ENCODE measurements at places on chromosomes 12 and 14. TPM values are rescaled to one million over a fixed set of nuclear protein-coding genes. Genes with fewer than 3 reads are reported as not detected.

FGF23 gene
- total RNA-seq: 0.25 TPM

HOXC9 gene
- total RNA-seq: 6.3 TPM

DYNLL1 gene
- total RNA-seq: 375 TPM

KHNYN gene
- total RNA-seq: 52.3 TPM

TPPP2 gene
- total RNA-seq: not detected

NRXN3 gene
- 2.5 TPM for total RNA-seq

NOVA1 gene
- total RNA-seq: 62.2 TPM

VRK1 gene
- 59.8 TPM for total RNA-seq

INSM2 gene
- total RNA-seq: 0.09 TPM

HOXC4 gene
- 5.6 TPM for total RNA-seq

INHBE gene
- 0.36 TPM for total RNA-seq

NGB gene
- total RNA-seq: not detected

SELPLG gene
- total RNA-seq: 0.51 TPM

YLPM1 gene
- total RNA-seq: 115 TPM

CYP46A1 gene
- 3.0 TPM for total RNA-seq

TMEM179 gene
- total RNA-seq: 19.4 TPM

CCDC196 gene
- not detected for total RNA-seq

ASCL1 gene
- total RNA-seq: 5.1 TPM

KLRD1 gene
- total RNA-seq: not detected

Data from neural crest cell (in vitro differentiated cells).